ENCODE measurements at places on chromosomes 13 and 19. TPM values are rescaled to one million over a fixed set of nuclear protein-coding genes. Genes with fewer than 3 reads are reported as not detected.

Gene CEACAM1
- total RNA-seq, result 1.2 TPM

Gene MYO9B
- total RNA-seq, result 55.2 TPM

Gene TJP3
- total RNA-seq, result 0.06 TPM

Gene GARIN5A
- total RNA-seq, result 0.52 TPM

Gene NKPD1
- not detected for total RNA-seq

Gene SULT2B1
- total RNA-seq, result not detected

Gene ZNF285
- total RNA-seq, result 3.7 TPM

Gene ZNF550
- total RNA-seq, result 6.7 TPM

Gene GJB2
- total RNA-seq, result not detected

Gene CDX2
- total RNA-seq, result not detected

Gene ZNF345
- 4.4 TPM for total RNA-seq

Gene ETV2
- total RNA-seq, result 3.4 TPM

Measured in esophagus muscularis mucosa (tissue), 4 donors.